NCI-H1105 treated with DMSO at 0.1 percent for 48 hours (cell line): ENCODE measurements at places on chromosomes 16 and 17.

DNA sequence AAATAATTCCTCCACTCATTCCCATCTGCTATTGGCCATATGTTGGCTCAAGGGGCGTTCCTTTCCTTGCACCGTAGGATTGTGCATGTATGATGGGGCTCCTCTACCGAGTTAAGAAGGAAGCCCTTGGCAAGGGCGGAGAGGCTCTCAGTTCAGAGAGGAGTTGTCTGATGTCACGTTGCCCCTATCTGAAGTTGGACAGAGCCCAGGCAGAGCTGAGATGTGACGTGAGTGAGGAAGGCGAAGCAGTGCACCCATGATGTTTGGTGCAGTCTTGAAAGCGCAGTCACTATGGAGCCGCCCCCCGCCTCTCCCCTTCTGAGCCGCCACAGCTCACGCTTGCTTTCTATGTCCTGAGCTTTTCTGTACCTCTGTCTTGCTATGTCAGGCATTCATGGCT, 40.7 kb downstream of the CDH13 start:
- DNase-seq = no peak

DNA sequence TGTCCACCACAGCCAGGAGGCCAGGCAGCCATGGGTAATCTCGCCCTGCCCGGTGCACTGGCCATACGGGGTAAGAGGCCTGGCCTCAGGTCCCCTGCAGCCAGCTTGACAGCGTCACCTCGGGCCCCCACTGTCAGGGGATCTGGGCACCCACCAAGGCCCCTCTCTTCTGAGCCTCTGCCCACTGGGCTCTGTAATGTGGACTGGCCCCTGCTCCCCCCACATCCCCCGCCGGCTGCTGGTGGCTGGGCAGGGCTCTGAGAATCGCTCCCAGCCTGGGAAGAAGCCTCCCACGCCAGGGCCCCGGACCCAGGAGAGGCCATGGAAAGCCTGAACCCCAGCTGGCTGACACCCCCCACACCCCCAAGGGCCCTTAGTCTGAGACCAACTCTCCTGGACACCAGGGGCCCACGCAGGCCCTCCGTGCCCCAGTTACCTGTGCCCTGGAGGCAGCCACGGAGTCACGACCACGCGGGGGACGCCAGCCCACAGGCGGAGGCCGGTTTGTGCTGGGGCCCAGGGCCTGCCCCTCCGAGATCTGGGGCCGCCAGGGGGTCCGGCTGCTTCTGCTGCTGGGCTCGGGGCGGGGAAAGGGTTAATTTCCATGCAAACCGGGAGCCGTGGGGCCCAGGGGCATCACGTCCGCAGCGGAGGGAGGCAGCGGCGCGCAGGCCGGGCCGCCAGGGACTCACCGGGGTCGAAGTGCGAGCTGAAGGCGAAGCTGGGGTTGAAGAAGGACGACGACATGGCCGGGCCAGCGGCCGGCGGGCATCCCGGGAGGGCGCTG, at the start of gene PVALEF:
Gene PVALEF, plus strand, starts transcription at position 262 of the 787 bp plus-strand sequence. CDS start 15,720 bp downstream, outside the sequence.
- DNase-seq = no peak

DNA sequence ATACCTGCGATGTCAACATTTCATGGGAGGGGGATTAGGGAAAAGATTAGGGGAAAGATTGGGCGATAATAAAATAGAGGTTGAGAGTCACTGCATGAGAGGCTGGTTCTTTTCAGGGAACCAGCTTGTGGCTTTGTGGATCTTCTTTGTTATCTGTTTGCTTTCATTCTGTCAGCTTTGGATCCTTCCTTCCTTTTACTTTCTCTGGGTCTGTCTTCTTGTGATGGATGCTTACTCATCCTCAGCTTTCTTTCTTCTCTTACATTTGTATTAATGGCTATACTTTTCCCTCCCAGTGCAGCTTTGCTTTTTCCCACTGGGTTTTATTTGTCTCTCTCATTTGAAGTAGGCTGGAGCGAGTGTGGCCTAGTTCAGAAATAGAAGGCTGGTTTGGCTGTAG, 47.1 kb downstream of the RPTOR start:
- DNase-seq = no peak

DNA sequence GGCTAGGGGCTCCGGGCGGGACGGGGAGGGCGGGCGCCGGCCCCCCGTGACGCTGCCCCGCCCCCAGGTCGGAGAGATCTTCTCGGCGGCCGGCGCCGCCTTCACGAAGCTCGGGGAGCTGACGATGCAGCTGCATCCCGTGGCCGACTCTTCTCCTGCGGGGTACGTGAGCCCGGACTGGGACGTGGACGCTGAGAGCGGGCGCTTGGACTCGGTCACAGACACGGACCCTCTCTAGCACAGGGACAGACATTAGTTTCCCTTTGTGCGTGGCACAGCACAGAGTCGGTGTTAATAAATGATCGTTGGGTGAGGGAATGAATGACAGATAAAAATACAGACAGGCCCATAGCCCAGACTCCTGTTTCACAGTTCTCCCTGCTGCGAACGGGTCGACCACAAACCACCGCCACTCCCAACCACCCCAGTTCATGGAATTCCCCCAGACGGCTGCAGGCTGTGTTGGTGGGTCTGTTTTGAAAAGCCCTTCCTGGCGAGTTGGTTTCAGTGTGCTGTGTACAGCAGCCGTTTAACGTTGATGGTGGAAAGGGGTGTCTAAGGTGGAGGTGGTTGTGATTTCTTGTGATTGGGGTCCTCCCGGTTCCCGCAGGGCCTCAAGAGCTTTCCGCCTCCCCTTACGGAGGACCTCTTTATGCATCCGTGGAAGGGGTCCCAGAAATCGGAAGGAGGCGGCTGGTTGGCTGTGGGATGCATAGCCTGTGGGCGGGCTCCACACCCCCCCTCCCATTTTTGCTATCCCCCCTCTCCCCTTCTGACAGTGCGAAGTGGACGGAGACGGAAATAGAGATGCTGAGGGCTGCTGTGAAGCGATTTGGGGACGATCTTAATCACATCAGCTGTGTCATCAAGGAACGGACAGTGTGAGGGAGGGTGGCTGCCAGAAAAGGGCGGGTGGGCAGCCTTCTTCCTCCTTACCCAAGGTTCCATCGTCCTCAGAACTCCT, 2.9 kb downstream of the RNASEK start:
- no peak for DNase-seq

GRCh38 chr16:27226976-27227705, 23.8 kb downstream of the KDM8 start:
- DNase-seq = no peak

DNA sequence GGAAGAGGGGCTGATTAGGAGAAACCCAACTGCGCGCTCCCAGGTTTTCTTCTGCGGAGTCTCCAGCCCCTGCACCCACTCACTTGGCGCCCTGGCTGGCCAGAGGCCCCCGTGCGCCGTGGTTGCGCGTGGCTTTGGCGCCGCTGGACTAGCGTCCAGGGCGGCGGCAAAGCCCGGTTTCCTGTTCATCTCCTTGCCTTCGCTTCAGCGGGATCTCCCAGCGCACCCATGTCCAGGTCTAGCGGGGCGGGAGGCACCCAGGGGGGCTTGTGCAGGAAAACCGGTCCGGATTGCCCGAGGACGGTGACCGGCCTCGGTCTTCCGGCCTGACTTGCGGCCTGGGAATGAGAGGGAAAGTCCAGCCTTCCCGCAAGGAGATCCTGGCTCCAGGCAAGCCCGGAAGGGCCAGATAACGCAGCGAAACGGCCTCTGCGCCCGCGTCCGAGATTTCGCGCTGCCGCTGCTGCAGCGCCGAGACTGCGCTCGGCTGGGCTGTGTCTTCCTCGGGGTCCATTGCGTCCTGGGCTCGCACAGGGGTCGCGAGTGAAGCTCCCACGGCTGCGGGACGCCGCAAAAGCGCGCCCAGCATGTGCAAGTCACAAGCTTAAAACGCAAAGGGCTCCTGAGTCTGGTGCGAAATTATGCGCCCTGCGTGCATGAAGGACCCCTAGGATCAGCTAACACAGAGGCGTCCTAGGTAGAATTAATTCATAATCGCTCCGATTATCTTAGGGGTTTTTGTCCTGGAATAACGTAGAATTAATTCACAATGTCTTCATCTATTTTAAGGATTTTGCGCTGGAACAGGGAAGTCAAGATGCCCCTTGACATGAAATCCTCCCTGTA, 5.7 kb downstream of the FOXF1 start:
- DNase-seq = no peak

DNA sequence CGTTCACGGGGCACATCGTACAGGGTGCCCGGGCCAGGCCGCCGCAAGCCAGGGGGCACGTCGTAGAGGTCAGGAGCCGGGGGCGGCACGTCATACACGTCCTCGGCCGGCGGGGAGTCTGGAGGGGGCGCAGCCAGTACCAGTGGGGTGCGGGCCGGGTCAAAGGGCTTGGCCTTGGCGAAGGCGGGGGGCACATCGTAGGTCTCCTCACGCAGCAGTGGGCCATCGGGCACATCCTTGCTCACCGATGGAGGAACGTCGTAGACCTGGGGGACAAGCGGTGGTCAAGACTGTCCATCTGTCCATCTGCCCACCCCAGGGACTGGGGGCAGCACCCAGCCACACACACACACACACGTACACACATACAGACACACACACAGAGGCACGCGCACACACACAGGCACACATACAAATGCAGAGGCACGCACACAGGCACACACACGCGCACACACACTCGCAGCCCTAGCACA, 15.7 kb downstream of the BCAR1 start:
- no peak for DNase-seq

- peak; percentile 21 for DNase-seq
Observed at GRCh38 chr16:87392821-87393679, 914 bp downstream of the MAP1LC3B start.

DNA sequence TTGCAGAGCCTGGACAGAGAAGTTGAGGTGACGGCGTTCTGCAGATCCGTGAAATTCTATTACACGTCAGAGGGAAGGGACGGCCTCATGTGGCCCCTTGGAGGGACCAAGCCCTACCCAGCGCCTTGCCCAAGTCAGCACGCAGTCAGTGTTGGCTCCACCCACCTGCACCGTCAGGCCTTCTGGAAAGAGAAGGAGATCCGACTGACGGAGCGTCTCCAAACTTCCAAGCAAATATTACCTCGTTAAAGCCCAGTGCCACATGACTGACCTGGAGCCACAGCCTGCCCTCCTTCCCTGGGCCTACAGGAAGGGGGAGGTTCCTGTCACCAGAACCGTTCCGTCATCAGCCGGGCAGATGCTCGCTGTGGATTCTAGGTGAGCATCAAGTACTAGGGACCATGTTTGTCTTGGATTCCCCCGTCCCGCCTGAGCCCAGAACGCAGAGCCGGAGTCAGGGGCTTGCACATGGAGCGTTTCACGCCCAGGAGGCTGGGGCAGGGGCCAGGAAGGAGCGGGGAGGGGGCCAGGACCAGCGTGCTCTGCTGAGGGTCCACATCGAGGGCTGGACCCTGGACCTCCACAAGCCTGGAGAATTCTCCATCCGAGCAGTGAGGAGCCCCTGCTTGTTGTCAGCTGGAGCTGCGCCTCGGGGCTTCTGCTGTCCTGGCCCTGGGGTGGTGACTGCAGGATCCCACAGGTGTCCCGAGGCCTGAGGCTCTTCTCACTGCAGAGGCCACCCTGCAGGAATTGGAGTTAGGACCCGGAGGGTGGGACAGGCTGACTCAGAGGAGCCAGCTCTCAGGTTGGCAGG, 22.6 kb upstream of the METRNL start:
- no peak for DNase-seq

- DNase-seq = no peak
Observed at GRCh38 chr17:31746884-31747495, 112.1 kb downstream of the COPRS start.

DNA sequence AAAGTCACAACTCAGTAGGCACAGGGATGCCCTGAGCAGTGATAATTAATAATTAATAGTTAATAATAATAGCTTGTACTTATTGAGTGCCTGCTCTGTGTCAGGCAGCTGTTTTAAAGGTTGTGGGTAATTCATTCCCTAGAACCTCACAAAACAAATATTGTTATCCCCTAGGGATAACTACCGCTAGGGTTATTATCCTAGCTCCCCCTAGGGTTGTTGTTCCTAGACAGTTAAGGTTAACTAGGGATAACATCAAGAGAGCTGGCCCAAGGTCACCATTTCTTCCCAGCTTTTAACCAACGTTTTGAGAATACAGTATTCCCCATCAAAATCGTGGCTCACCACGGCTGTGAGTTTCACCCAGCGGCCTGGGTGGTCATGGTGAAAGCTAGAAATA, 180.1 kb downstream of the PRKCB start:
- DNase-seq = no peak

DNA sequence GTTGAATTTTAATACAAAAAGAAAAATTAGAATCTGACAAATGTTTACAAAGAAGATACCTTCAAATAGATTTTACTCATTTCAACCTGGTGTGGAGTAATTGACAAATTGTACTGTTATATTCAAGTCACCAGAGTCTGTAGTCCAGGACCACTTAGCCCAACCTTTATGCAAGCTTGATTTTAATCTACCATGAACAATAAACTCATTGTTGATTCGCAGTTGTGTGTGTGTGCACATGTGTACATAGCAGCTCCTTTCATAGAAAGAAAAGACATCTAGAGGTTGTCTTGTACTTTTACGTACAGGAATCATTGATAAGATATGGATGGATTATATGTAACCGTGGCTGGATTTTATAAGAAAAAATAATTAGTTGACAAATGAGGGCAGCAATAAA, 20.7 kb upstream of the LRRC37A start:
- no peak for DNase-seq

DNA sequence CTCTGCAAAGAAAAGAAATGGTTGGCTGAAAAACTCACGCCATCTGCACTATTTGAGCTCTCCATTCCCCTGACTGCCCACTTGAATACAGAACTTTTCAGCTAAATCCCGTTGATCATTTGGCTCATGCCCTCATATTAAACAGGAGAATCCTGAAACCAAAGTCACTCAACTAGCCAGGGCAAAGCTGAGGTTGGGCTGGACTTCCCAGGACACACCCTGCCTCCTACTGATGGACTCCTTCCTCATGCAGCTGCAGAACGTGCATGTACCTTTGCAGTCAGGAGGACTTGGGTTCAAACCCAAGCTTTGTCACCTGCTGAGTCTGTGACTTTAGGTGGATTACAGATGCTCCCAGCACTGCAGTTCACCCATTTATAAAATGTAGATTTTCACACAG, 7.7 kb downstream of the ASIC2 start:
- no peak for DNase-seq

DNA sequence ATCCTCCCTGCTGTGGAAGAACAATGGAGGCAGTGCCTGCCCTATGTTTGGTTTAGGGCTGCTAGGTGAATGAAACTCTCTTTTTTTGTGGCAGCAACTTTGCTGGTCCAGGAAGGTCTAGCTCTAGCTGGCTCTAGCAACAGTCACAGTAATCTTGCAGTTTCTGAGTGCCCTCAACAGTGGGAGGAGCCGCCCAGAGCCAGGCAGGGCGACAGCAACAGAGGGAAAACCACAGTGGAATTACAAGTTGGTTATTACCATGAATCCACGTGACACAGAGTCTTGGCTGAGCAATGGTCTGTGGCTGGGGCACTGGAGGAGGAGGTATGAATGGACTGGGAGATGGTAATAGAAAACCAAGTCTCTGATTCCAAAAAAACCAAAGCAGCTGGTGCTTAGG, 10.3 kb downstream of the HSPB9 start:
- peak; percentile 71 for DNase-seq

DNA sequence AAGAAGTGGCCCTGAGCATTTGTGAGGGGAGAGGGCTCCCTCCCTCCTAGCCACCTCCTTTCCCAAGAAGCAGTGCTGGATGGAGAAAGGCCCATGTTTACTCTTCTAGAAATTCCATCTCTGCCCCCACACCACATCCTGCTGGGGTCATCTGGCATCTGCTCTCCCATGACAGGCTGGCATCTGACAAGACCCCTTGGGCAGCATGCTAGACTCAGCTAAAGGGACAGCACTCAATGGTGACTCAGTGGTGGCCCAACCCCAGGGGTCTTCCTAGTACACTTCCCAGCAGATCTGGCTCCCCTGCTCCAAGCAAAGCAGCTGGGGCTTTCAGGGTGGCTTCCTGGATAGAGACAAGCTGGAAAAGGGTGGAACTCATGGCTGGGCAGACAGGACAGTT, 14.4 kb downstream of the SLC38A7 start:
- no peak for DNase-seq
